ENCODE measurements at places on chromosomes 3 and 15.

DNA sequence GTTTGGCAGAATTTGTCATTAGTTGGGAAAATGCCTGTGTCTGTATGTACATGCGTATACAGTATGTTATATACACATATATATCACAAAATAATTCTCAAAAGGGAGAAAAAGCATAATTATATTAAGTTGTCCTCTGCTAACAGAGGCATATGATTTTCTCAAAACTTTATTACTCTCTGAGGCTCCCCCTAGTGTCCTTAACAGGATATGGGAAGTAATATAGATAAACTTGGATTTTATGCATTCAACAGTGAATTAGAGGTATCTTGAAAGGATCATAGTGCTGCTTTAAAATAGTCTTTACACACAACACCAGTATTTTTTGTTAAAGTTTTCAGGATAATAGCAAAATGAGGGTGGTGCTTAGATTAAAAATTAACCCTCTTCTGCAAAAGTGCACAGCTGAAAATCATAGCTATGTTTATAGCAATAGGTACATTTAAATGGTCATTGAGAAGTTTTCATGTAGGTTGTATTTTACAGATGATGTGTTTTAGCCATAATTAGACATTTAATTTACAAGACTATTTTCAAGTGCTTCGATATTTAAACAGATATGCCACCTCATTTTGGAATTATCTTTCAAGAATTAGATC, 454.0 kb upstream of the ROBO2 start:
- no peak for DNase-seq

GRCh38 chr15:97684249-97684648, 276.3 kb upstream of the ARRDC4 start:
- no peak for DNase-seq

GRCh38 chr15:60093273-60094067, 89.4 kb downstream of the FOXB1 start:
- no peak for DNase-seq

DNA sequence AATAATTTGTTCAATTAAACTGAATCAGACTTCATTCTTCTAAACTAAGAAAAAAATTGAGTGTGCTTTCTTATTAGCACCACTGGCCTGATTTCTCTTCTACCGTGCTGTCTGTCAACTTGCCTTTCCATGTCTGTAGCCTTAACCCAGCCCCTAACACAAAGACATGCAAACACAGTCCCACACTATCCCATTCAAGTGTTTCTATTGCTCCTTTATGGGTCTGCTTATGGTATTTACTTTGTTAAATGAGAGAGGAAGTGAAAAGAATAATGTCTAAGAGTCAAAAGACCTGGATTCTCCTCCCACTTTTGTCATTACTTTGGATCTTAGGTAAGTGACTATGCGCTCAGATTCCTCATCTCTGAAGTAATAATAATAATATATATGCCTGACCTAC, 55.3 kb downstream of the GTF2E1 start:
- DNase-seq = no peak

DNA sequence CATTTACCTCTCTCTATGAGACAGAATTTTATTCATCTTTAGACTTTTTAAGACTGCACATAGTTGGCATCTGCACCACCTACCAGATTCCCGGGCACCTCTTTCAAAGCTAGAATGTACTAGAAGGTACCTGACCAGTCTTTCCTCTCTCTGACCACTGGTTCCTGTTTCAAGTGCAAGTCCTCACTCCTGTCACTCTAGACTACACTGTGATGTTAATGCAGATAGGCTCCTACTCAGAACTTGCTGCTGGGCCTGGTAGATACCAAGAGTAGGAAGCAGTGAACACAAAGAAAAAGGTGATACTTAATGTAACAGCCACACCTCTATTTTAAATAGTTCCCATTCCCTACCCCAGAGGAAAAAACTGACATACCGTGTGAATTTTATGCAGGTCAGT, 8.1 kb upstream of the TCAIM start:
- DNase-seq = no peak

DNA sequence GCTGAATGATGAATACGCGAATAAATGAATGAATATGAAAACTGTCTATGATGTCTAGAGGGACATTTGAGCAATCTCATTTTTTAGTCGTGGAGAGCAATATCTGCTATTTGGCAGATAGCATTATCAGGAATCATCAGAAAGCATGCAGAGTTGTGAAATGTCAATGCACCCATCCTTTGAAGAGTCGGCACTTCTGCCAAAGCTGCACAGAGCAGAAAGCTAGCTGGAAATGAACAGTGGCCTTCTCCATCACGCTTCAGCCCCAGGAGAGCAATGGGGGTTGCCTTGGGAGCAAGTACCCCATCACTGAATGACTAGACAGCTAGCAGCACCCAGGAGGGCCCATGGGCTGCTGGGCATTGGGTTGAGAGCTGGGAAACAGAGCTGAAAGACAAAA, 69.1 kb upstream of the PROK2 start:
- no peak for DNase-seq

DNA sequence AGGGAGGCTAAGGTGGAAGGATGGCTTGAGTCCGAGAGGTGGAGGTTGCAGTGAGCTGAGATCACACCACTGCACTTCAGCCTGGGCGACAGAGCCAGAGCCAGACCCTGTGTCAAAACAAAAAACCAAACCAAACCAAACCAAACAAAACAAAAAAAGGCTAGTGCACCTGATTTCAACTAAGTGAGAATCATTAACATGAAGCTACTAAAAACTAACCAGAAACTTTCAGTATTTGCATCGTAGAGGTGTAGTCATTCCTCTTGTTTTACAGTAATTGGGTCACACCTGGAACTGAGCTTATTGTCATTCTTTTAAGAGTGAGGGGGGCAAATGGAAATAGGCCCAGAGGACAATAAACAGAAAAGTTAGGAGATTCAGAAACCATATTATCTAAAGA, 58.5 kb downstream of the ST6GAL1 start:
- no peak for DNase-seq

DNA sequence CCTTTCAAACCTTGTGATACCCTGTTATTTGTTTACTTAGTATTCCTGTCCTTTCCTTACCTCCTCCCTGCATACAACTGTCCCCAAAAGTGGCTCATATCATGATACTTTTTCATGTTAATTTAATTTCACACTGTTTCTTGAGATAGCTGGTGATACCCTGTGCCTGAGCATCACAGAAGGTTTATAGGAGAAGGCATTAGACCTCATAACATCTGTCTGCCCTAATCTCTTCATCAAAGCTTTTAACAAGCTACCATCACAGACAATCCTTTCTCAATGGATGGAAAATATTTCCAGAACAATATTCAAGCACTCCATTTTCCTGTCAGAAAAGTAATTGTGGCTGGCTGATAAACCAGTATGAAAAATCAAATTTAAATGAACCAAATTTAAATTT, 81.6 kb downstream of the SSR3 start:
- DNase-seq = no peak

DNA sequence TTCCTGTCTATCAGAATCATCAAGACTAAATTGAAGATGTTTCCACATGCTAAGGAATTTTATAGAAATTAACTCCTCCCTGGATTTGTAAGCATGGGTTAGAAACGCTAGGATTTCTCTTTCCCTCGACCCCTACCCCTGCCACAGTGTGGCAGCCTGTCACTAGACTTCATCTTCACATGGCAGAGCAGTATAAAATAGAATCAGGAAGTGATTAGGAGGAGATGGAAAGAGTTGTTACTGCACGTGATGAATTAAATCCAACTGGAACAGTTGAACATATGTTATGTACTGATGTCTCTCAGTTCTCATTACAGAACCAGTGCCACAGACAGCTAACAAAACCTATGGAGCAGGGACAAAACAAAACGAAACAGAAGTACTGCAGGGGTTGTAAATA, 130.0 kb upstream of the BNIP2 start:
- DNase-seq = no peak

DNA sequence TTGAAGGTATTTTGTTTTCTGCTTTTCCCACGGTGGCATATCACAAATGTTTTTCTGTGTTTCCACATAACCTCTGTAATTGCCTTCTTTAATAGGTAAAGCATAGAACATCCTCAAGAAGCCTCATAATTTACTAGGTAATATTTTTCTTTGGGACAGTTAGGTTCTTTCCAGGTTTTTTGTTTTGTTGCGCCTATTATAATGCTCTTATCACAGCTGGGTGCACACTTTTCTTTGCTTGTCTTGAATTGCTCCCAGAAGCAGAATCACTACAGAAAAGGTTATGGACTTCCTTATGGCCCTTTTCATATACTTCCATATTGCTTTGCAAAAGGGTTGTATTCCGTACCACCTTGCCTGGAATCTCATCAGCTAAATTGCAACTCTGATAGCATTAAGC, 213.5 kb downstream of the RYR3 start:
- DNase-seq = no peak

DNA sequence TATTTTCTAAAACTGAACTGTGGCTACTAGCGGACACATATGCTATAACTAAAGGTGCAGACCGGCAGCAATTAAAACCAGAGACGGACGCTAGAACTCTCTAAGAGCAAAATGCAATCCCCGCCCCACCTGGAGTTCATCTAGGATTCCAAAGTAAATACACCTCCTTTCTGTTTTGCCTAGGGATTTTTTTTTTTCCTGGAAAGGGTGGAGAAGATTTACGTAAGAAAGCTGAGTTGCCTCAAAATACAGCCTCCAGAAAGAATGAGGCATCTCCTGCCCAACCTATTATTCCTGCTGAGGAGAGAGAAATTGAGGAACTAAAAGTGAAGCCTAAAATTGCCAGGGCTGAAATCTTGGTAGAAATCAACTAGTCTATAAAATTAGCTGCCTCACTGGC, 150.2 kb downstream of the TP63 start:
- DNase-seq = no peak

DNA sequence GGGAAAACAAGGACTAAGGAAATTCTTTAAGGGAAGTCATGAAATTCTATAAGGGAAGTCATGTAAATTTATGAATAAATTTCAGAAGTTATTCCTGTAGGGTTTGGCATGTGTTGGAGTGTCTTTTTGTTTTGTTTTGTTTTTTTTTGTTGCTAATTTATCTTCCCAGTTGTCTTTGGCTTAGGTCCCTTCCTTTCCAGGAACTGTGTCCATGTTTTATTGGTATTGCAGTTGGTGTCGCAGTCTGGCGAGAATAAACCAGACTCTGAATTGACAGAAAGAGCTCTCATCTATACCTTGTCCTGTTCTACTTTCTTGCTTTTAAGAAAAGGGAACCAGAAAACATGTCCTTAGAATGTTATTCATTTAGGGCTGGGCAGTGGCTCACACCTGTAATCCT, 57.6 kb downstream of the SGO1 start:
- no peak for DNase-seq

DNA sequence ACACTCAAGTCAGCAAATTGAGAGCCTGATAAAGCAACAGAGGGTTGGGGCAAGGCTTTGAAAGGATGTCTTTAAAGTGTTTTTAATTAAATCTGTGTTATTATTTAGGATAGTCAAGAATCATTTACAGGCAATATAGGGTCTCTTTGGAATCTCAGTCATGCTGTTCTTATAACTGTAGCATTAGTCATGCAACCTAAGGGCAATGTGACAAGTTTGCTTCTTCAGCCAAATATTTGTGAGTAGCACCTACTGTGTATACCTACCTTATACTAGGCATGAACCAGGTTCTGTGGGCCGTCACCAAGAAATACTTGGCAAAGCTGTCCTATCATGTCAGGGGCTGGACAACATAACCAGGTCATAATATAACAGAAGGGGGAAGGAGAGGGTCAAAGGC, 184.6 kb upstream of the TRIM42 start:
- no peak for DNase-seq

GRCh38 chr15:60973637-60974415, 255.3 kb downstream of the RORA start:
- no peak for DNase-seq

DNA sequence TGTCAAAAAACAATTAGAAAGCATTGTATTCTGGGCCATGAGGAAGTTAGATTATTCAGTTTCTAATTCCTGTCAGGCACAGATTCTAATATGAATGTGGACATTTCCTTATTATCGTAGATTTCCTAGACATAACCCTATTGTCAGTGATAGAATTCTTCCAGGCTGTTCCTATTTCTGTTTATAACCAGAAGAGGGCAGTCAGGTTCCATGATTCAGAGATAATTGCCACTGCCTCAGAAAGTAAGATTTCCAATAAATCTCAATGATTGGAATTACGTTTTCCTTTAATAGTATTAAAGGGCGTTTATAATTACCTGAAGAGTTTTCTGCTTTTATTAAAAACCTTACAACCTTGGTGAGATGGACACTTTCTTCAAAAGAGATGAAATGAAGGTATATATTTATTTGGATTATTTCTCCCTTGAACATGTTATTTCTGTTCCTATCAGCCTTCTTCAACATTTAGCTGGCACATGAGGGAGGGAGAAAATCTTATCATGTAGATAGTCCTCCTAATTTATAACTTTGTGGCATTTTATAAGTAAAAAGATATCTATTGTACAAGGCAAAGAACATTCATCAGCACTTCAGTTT, 439.2 kb downstream of the MCTP2 start:
- no peak for DNase-seq

GRCh38 chr3:399647-400046, 203.1 kb downstream of the CHL1 start:
- no peak for DNase-seq

DNA sequence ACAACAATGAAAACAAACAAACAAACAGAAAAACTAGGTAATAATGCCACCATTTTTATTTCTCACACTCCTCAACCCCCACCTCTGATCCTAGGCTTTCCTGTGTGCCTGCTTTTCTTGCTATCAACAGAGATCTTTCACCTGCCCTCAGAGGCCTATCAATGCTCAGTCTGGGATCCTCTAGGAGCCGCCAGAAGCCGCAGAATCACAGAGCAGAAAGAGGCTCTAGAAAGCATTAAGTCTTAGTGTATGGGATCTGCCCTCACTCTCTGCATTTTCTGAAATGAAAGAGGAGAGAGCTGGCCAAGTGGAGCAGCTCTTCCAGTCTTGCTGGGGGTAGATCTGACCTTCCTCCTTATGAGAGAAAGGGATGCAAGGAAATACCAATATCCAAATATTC, 306.8 kb downstream of the TUSC7 start:
- no peak for DNase-seq

GRCh38 chr15:63601704-63602185, 4.6 kb downstream of the FBXL22 start:
- DNase-seq = no peak

- no peak for DNase-seq
Observed at GRCh38 chr15:87500240-87500639, 756.3 kb downstream of the NTRK3 start.

GRCh38 chr3:11379824-11380701, 107.9 kb downstream of the ATG7 start:
- DNase-seq = no peak

DNA sequence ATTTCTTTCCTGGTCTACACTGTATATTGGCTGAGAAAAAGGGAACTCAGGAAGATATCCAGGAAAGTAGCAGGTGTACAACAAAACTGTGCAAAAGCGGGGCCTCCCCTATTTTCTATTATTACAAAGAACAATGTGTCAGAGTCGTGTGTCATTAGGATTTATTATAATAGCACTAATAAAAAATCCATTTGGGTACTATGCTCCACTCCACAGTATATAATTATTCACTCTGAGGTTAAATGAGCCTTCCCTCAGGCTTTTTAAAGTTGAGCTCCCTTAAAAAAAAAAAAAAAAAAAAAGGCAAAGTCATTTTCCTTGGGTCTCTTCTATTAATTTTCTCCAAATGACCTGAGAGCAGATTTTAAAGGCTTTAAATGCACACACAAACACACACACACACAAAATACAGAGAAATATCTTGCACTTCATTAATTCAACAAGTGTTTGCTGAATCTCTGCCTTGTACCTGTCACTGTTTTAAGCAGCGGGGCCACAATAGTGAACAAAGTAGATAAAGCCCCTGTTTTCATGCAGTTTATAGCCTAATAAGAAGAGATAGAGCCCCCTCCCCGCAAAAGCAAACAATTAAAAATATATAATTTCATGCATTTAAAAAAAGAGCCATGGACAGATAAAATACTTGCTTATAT, 1.3 kb upstream of the DPP8 start:
- no peak for DNase-seq

Data from stimulated activated effector memory CD8-positive, alpha-beta T cell treated with anti-CD3 and anti-CD28 coated beads, Interleukin-12 subunit alpha, Interleukin-12 subunit beta, amount 100 ng/mL, for 72 hours (primary cell).